ENCODE measurements at places on chromosomes 7 and 10. TPM values are rescaled to one million over a fixed set of nuclear protein-coding genes. Genes with fewer than 3 reads are reported as not detected.

Gene TRIM73
- 0.67 TPM for total RNA-seq

Gene UFSP1
- total RNA-seq, result 2.6 TPM

DNA sequence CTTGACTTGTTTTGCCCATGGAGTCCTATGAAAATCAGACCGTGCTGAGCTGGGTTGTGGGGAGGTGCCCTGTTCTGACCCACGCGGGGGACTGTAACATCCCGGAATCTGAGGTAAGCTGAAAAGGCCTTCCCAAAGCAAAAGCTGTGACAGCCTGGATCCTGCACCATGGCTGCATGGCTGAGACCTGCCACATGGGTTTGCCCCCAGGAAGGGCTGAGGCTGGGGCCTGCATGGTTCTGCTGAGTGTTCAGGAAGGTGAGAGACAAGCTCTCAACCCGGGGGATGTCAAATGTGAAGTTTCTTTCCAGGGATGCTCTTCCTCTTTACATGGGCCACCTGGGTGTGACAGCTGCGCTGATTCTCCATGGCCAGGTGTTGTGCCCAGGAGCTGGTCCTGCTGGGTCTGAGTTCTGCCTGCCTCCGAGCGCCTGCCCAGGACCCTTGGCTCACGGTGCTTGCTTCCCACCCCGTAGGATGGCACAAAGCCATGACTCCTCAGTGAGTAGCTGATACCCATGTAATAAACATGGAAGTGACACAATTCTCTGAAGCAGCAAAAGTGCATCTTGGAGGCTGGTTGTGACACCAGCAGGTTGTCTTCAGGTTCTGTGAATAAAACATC lies 58.3 kb downstream of the VIPR2 start:
- no peak for DNase-seq

GRCh38 chr10:36506697-36507496 lies 618.5 kb upstream of the ANKRD30A start:
- DNase-seq, result no peak

DNA sequence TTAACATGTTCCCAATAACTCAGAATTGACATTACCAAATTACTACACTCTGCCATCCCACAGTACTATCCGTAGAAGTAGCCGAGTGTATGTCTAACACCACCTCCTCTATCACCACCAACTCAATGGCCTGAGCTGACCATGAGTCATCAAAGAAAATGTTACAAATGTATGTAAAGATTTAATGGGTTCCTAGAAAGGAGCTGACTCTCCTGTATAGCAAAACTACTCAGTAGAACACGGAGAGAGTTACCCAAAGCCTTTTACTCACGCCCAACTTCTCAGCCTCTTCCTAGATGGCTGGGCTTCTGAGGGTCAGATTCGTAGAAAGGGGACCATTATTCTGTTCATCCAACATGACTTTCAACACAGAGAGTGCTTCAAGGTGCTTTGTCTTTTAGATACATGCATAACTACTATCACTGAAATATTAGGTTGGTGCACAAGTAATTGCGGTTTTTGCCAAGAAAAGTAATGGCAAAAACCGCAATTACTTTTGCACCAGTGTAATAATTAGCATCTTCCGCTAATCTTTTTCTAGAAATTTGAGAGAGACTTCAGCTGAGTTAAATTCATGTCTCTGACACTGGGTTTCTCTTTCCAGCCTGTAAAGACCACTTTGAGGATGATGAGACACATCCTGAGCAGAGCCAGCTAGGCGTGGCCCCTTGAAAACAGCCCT lies 24.0 kb upstream of the NANOS1 start:
- no peak for DNase-seq

Data from pulmonary artery endothelial cell (primary cell).